ENCODE measurements at places on chromosomes 5 and 9.

GRCh38 chr9:21455320-21455719, 15.1 kb downstream of the IFNA1 start:
- DNase-seq, result peak; percentile 20

DNA sequence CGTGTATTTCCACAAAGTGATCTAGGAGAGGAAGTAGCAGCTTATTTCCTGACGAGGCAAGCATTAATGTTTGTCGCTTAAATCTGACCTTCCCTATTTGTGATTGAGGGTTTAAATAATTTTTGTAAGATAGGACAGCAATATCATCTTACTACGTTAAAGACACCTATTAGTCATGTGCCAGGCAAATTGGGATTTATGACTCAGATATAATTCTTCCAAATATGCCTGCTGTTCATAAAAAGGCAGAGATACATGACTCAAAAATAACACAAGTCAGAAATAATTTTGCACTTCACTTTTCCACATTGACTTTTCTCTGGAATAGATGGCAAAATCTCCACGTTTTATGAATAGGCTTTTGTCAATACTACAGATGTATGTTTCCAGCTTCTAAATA, 43.0 kb upstream of the CDH12 start:
- DNase-seq, result no peak

DNA sequence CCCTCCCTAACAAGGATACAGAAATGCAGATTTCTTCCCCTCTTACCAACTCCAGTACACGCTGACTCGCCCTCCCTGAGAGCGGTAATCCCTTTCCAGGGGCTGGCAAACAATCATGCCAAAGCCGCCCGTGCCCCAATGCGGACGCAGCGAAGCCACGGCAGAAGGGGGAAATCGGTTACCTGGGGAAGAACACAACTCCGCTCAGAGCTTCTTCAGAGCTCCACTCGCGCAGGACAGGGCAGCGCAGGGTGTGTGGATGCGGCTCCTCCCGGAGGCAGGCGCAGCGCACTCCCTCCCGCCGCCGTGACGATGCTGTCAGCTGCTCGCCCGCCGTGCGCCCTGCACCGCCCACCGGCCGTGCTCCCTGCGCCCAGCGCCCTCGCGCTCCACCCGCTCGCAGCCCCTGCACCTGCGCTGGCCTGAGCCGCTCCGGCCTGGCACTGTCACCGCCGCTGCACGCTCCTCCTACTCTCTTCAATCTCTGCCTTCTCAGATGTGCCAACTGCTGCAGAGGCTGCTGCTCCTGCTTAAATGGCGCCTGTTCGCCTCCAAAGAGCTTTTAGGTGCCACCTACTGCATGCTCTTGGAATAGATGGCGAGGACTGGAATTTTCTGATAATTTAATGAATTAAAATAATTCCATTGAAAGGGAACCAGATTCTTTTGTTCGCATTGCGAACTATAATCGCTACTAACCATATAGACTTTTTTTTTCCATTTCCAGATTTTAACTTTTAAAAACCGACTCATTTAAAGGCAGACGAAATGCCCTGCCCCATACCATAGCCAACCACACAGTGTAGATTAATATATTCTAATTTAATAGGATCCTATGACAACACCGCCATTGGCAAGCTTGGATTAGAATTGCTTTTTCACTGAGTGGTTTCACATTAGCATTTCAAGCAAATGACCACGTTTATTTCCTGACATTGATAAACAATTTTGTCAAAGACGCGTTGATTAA, at the start of gene DIRAS2:
Gene DIRAS2 (minus strand): TSS at position 255 of the 970 bp plus-strand sequence. CDS start 28,997 bp downstream, outside the sequence.
- peak; percentile 76 for DNase-seq

DNA sequence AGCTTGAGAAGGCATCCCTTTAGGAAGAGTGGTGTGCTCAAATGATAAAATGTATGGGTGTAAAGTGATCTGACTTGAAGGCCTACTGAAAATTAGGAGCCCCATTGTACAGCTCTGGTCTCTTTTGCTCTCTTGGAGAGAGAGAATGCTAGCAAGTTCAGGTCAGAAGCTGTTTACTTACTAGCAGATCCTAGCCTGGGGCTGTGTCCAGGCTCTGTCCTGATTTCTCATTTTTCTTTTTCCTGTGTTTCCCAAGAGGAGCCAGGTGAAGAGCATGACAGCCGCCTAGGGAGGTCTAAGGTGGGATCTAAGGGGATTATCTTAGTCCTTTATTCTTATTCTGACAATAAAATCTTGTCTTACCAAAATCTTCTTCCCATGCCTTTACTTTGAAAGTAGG, 272.8 kb downstream of the NNT start:
- no peak for DNase-seq

All from muscle of leg (tissue), 16 donors.